8988T (cell line): ENCODE measurements at places on chromosomes 16 and 17.

- no peak for DNase-seq
Observed at GRCh38 chr16:54199487-54200160, 87.0 kb downstream of the IRX3 start.

DNA sequence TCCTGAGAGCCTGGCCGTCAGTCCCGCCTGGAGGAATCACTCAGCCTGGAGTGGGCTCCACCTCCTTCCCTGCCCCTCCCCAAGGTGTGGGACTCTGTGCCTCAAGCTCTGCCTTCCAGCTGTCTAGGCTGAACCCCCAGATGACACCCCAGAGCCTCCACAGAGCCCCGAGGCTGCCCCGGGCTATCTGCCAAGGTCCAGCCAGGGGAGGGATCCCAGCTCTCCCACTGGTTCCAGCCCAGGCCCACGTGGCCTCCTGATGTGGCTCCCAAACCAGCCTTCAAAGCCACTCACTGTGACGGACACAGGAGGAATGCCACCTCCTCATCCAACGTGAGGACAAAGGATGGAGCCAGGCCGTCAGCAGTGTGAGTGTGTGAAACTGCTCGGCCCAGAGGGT is 45.6 kb upstream of the ENPP7 start:
- no peak for DNase-seq

DNA sequence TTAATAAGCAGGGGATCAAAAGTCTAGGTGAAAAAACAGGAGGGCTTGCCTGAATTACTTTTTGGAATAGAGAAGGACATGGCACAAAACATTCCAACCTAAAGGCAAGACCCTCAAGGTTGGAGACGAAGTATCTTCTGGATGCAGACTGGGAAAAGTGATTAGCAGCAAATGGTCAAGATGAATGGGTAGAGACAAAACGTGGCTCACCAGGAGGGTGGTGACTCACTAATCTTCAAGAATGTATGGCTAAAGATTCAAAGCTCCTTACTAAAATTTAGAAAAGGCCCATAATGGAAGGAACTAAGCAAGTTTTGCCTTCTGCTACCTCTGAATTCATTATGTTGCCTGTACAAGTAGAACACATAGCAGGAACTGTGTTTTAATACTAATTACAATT is 469.5 kb upstream of the RBFOX1 start:
- DNase-seq, result no peak

- no peak for DNase-seq
Observed at GRCh38 chr16:3138342-3138741, 3.5 kb downstream of the ZNF213 start.

DNA sequence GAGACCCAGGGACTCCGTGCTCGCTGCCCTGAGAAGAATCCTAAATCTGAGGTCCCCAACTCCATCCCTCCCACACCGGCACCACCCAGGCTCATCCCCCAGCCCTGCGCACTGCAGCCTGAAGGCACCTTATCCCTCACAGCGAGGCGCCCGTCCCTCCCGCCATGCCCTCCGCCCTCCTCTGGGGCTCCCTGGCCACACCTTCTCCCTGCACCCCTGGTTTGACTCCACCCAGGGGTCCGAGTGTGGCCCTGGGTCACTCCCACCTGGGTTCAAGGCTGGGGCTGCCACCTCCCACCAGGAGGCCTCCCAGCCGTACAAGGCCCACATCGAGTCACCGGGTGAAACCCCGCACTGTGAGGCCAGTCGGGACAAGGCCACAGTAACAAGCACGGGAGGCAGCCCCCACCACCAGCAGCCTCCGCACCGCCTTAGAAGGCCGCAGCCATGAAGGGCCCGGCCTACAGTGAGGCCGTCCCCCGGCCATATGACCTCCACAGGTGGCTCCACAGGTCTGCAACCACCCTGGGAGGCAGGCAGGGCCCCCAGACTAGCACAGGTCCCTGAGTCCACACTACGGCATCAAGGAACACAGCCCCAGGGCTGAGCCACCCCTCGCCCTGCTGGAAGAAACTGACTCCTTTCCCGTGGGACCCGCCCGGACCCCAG is 8.3 kb downstream of the HAGH start:
- no peak for DNase-seq

DNA sequence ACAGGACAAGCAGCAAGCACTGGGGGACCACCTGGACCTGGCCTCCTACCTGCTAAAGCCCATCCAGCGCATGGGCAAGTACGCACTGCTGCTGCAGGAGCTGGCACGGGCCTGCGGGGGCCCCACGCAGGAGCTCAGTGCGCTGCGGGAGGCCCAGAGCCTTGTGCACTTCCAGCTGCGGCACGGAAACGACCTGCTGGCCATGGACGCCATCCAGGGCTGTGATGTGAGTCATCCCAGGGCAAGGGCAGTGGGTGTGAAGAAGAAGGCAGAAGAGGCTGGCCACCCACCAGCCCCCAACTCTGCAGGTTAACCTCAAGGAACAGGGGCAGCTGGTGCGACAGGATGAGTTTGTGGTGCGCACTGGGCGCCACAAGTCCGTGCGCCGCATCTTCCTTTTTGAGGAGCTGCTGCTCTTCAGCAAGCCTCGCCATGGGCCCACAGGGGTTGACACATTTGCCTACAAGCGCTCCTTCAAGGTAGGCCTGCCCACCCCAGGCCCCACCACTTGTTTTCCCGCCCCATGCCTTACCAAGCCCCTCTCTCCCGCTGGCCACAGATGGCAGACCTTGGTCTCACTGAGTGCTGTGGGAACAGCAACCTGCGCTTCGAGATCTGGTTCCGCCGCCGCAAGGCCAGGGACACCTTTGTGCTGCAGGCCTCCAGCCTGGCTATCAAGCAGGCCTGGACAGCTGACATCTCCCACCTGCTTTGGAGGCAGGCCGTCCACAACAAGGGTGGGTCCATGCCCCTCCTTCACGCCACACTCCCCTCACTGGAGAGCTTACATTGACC is 7.3 kb downstream of the PLEKHG4 start:
- DNase-seq, result no peak
